PC-3 (cell line): ENCODE measurements at places on chromosomes 5 and 9. TPM values are rescaled to one million over a fixed set of nuclear protein-coding genes. Genes with fewer than 3 reads are reported as not detected.

DNA sequence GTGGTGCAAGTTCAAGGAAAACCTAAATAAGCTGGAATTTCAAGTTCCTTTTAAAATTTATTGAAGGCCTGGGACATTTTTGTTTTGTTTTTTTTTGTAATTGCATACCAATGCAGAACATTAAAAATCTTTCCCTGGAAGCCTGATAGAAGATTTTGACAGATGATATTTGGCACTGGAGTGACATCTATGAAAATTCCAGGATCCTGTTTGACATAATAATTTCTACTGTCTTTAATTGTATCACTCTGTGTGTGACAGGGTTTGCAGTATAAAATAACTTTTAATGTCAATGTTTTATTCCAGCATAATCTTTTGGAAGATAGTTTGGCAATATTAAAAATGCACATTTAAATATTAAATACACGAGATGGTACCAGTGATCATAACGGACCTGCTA lies 514.2 kb upstream of the ACO1 start:
- no peaks in the 10 kb centered on the region for H3K4me1 ChIP-seq
- no peaks in the 10 kb centered on the region for H3K27me3 ChIP-seq
- DNase-seq = no peak
- no peak overlapping the region for H3K4me3 ChIP-seq
- H3K36me3 ChIP-seq = no peaks in the 10 kb centered on the region
- H3K27ac ChIP-seq = no peak overlapping the region

DNA sequence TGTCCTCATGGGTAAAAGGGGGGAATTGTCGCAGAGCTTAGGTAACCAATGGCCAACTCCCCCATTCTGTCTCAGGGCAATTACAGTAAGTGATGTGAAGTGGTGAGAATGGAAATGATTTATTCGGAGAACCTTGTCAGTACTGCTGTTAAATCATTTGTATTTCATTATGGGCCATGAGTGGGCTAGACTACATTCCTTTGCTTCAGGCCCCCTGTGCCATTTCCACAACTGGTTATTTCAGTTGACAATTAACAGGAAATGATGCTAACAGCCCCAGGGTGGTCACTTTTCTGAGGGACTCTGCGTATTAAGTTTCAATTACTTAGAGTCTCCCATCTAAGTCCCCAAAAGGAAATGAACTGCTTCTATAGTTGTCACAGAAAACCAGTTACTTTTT lies 653.7 kb downstream of the CCDC171 start:
- no peak for DNase-seq
- no peak overlapping the region for H3K27ac ChIP-seq
- H3K4me3 ChIP-seq = no peak overlapping the region
- peaks cover 25% of the 10 kb centered on the region for H3K4me1 ChIP-seq

GRCh38 chr9:80091526-80091925 lies 519.8 kb downstream of the TLE4 start:
- no peak overlapping the region for H3K4me3 ChIP-seq
- H3K27me3 ChIP-seq = no peaks in the 10 kb centered on the region
- H3K27ac ChIP-seq = no peak overlapping the region
- H3K4me1 ChIP-seq = no peaks in the 10 kb centered on the region
- H3K36me3 ChIP-seq = no peaks in the 10 kb centered on the region
- no peak for DNase-seq

GRCh38 chr5:154937186-154937717 lies 759 bp downstream of the GEMIN5 start:
- peak overlapping the region; percentile 91 for H3K4me3 ChIP-seq
- H3K27ac ChIP-seq = no peak overlapping the region
- peaks cover 13% of the 10 kb centered on the region for H3K4me1 ChIP-seq
- peak; percentile 1 for DNase-seq

GABBR2 gene
- 0.44 and 1.7 TPM in 2 replicates for total RNA-seq

- H3K27ac ChIP-seq = no peak overlapping the region
- DNase-seq = no peak
- no peaks in the 10 kb centered on the region for H3K27me3 ChIP-seq
- H3K36me3 ChIP-seq = no peaks in the 10 kb centered on the region
- peaks cover 12% of the 10 kb centered on the region; the same call in 1 of the 2 replicates for H3K4me1 ChIP-seq
Observed at GRCh38 chr9:136342181-136343120, 15.1 kb downstream of the GPSM1 start.

- no peaks in the 10 kb centered on the region for H3K27me3 ChIP-seq
- no peak for DNase-seq
- peaks cover 15% of the 10 kb centered on the region for H3K4me1 ChIP-seq
- H3K27ac ChIP-seq = no peak overlapping the region
- H3K36me3 ChIP-seq = no peaks in the 10 kb centered on the region
- no peak overlapping the region for H3K4me3 ChIP-seq
Observed at GRCh38 chr5:149796030-149796429, 65.9 kb downstream of the PPARGC1B start.

DNA sequence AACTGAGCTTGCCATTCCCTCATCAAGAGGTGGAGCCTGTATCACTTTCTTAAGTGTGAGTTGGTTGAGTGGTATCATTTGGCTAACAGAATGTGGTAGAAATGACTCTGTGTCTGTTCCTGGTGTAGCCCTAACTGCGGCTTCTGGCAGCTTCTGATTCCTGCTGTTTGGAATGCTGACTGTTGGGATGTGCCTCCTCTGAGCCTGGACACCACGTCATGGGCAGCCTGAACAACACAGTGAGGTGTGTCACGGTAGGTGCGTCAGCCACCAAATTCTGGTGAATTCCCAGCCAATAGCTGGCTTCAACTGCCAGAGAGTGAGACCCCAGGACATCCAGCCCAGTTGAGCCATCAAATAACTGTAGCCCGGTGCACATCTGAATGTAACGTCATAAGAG lies 6.1 kb upstream of the C9orf152 start:
- no peak for DNase-seq
- no peak overlapping the region for H3K27ac ChIP-seq
- H3K4me3 ChIP-seq = no peak overlapping the region
- no peaks in the 10 kb centered on the region for H3K36me3 ChIP-seq
- no peaks in the 10 kb centered on the region for H3K27me3 ChIP-seq

FAM200C gene
- total RNA-seq = 1.5 and 2.6 TPM in 2 replicates

LCN15 gene
- total RNA-seq = not detected in 2 replicates

GRCh38 chr5:61811052-61811451 lies 479.0 kb downstream of the ZSWIM6 start:
- H3K36me3 ChIP-seq = no peaks in the 10 kb centered on the region
- H3K27me3 ChIP-seq = no peaks in the 10 kb centered on the region
- 0 out of 2 replicates have a peak, but pooled peaks cover under 1% of the 10 kb centered on the region for H3K4me1 ChIP-seq
- no peak for DNase-seq

IFNA13 gene
- not detected in 2 replicates for total RNA-seq

PRUNE2 gene
- not detected in 2 replicates for total RNA-seq

DNA sequence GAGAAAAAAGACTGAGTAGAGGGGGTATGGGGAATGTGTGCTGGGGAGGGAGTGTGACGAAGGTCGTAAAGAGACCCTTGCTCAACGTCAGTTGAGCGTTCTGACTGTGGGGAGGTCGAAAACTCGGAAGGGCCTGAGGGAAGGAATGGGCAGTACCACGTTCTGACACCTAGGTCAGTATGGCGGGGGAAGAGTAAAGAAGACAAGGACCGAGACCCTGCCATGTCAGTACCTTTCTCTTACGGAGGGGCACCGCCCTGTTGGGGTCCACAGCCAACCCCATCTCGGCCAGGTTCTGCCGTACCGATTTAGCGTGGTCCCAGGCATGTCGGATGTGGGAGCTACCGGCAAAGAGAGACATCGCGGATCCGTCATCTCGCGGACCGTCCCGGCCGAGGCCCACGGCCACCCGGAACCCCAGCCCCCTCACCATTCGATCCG lies 375 bp downstream of the NOP16 start:
- peaks cover 14% of the 10 kb centered on the region for H3K4me1 ChIP-seq
- H3K27ac ChIP-seq = peak overlapping the region; percentile 94
- H3K36me3 ChIP-seq = peaks cover 56% of the 10 kb centered on the region

GRCh38 chr5:87307796-87308423 lies 40.2 kb downstream of the RASA1 start:
- H3K4me1 ChIP-seq = peaks cover 1% of the 10 kb centered on the region
- DNase-seq = no peak
- no peak overlapping the region for H3K27ac ChIP-seq

RASA1 gene
- 37.3 and 40.1 TPM in 2 replicates for total RNA-seq

DNA sequence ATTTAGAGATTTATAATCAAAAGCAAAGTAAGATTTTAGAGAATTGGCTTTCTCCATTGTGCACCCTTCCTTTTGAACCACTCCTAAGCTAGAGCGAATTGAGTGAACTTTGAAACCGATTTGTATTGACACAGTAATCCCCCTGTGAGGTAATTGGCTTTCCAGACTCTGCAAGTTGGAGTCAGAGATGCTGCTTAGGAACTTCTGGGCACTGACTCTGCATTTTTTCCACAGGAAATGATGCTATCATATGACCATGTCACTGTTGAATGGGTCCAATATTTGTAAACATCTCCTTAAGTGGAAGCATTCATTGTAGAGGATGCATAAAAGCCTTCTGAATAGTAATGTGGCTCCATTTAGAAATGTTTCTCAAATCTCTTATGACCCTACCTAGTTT lies 394.4 kb upstream of the ZNF608 start:
- DNase-seq = peak; percentile 5
- H3K4me3 ChIP-seq = no peak overlapping the region
- no peaks in the 10 kb centered on the region for H3K36me3 ChIP-seq
- no peak overlapping the region for H3K27ac ChIP-seq
- no peaks in the 10 kb centered on the region; the same call in 1 of the 2 replicates for H3K4me1 ChIP-seq

DNA sequence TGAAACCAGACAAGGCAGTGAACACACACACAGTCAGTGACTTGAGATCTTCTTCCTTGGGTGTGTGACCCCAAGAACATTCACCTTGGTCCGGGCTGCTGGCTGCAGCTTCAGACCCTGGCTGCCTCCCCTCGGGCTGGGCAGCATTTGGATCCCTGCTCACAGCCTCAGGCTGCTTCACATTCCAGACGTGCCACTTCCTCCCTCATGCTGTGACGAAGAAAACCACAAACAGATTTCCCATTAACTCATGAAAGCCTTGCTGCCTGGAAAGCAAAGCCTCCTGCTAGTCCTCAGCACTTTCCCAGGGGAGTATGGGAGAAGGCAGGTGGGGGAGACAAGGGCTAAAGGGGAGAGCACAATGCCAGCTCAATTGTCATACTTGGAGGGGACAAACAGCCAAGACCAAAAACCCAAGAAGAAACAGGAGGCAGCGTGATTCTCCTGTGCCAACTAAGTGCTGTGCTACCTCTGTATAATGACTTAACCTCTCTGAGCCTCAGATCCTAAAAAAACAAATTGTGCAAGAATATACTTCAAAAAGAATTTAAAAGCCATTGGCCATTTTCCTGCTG lies 594.6 kb upstream of the BRINP1 start:
- H3K36me3 ChIP-seq = no peaks in the 10 kb centered on the region
- H3K4me3 ChIP-seq = no peak overlapping the region
